Activated CD8-positive, alpha-beta memory T cell treated with anti-CD3 and anti-CD28 coated beads for 4 hours (primary cell): ENCODE measurements at places on chromosomes 11 and 22.
A peak's percentile ranks its signal among the peaks of the same experiment; 100 is the strongest.

- no peak for DNase-seq
Measured at GRCh38 chr22:50626850-50627641, 906 bp downstream of the ARSA start.

DNA sequence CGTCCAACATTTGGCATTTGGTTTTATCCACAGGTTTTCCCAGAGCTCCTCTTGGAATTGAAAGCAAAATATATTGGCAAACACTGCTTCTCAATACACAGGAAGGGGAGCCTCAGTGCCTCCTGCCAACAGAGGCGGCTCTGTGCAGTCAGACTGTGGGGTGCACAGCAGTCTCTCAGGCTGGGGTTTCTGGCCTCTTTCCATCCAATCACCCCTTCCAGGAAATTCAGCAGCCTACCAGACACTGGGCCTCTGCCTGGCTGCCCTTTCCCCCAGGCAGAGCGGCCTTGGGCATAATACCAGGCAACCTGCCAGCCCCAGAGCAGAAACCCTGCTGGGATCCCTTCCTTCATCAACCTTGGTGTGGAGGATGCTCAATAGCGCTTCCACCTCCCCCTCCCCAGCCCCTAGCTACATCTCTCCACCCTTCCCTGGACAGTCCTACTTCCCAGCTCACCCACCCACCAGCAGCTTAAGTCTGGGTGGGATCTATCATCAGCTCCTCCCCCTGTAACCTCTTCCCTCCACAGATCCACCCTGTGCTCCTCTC, 17.8 kb upstream of the RAPSN start:
- DNase-seq: no peak

GRCh38 chr11:71388637-71389235, 59.5 kb downstream of the DHCR7 start:
- no peak for DNase-seq

- DNase-seq: no peak
Measured at GRCh38 chr11:78840200-78840599, 265.5 kb upstream of the NARS2 start.

DNA sequence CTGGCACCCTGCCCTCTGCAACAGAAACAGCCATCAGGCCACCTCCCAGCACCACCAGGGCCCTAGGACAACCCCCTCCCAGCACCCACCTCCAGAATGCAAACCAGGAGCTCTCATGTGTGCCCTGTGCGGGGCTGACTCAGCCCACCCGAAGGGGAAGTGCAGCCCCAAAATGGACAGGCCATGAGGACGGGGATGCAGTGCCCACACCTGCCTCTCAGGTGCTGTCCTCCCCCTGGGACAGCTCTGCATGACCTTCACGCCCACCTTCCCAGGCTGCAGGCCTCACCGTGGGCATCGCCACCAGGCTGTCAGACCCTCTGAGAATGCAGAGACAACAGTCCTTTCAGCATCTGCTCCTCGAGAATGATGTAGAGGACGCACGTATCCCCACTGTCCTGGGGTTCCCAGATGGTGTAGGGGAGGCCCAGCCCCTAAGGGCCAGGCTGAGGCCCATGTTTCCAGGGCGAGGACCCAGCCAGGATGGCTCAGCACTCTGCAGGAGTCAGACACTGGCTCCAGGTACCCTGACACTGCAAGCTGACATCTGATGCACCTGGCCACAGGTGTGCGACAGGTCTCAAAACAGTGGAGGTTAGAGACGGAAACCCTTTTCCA, 13.5 kb downstream of the MOB2 start:
- DNase-seq: no peak

- no peak for DNase-seq
Measured at GRCh38 chr11:41301023-41301422, 158.4 kb downstream of the LRRC4C start.

GRCh38 chr22:27175021-27175838, 517.8 kb downstream of the MIAT start:
- no peak for DNase-seq

DNA sequence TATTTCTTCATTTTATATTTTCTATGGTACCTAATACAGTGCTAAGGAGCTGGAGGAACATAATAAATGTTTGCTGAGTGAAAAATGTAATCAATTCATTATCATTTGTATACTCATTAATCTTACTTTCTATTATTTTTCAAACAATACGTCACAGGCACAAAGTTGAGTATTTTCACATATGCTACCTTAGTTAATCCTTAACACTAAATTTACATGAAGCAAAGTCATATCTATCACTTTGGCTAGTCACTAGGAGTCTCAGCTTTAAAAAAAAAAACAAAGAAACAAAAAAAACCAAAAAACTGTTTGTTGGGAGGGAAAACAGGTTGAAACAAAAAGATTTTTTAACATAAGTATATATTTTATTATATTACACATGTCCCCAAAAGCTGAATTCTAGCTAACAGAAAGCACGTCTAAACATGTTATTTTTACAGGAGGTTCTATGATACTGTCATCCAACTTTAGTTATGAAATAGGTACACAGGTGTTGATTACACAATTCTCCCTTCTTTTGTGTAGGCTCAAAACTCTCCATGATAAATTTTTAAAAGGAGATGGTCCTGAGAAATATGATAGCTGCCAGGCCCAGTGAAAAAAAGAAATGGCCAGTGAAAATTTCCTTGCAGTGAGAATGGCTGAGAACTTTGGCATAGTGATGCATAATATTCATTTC, 14.3 kb downstream of the HPS5 start:
- no peak for DNase-seq

GRCh38 chr11:30504468-30504867, 81.7 kb downstream of the MPPED2 start:
- DNase-seq: no peak

- no peak for DNase-seq
Measured at GRCh38 chr22:48250286-48250895, 1487.9 kb downstream of the TBC1D22A start.

DNA sequence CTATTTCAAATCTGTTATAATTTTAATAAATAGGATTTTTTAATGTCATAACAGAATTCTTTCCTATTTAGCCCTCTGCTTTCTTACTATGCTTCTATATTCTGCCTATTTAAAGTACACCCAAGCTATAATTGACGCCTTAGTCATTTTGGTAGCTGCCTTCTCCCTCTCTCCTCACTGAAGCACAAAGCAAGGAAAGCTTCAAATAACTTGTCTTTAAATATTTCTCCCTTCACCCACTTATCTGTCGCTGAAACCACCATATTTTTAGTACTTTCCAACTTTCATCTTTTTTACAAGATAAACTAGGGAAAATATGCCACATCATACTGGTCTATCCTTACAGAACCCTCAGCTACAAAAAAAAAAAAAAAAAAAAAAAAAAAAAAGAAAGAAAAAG, 127.9 kb downstream of the ENTHD1 start:
- DNase-seq: no peak

GRCh38 chr11:19818619-19819018, 106.0 kb downstream of the NAV2 start:
- DNase-seq: no peak

DNA sequence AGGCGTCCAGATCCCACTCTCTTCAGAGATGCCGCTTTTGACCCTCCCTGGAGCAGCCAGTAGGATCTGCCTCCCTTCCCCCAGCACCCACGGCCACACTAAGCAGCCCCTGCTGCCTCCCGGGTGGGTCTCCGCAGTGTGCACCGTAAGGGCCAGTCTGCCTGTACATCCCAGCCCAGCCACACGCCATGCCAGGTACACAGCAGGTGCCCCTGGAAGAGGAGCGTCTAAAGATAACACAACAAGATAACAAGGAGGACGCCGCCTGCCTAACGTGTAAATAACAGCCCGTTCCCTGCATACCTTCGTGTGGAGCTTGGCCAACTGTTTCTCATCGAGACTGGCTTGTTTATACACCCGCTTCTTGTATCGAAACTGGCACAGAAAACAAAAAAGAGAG, 139.4 kb downstream of the SHANK2 start:
- DNase-seq: no peak

DNA sequence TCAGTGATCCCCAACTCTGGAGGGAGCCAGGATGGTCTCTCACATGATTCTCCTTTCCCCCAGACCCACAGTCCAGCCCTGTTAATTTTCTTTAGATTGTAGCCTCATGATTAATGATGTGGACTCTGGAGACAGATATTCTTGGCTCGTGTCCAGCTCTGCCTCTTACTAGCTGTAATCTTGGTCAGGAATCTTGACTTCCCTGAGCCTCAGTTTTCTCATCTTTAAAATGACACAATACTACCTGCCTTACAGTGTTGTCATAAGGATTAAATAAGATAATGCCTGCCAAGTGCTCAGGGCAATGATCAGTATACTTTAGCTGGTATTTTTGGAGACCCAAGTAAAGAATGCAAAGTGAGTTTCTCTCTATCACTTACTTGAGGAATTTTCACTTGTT, 60.0 kb downstream of the SPECC1L start:
- no peak for DNase-seq

- no peak for DNase-seq
Measured at GRCh38 chr22:28450109-28450508, 229.5 kb downstream of the TTC28 start.

GRCh38 chr22:20657963-20658362, 116.0 kb upstream of the SERPIND1 start:
- DNase-seq: no peak

DNA sequence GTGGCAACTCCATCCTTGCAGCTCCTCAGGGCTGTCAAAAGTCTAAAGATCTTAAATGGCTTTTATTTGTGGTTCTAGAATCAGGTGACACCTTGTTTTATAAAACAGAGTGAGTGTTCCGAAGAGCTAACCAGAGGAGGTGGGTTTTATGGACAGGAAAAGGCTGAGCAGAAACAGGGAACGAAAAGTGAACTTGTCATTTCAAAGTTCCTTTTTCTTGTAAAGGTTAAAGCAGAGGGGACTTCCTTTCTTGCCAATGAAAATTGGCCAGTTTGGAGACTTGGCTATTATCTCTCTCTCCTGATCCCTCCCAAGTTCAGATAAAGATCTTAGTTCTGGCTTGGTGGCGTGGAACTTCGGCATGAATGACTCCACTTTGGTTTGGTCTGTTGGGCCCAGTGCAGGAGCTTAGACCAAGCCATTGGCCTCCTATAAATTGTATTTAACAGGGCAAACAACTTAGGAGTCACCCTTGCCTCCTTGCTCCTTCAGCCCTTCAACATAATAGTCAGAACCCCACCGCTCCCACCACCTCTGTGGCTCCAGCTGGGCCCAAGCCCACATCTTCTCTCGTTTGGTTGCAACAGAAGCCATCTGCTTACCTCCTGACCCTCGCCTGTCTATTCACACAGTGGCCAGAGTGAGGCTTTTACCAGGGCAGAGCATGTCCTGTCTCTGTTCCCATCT, 102.4 kb upstream of the THY1 start:
- no peak for DNase-seq

GRCh38 chr22:39825661-39826102, 67.9 kb downstream of the ENTHD1 start:
- DNase-seq: no peak

GRCh38 chr11:75815345-75816168, 547 bp downstream of the UVRAG start:
- DNase-seq: peak; percentile 7

DNA sequence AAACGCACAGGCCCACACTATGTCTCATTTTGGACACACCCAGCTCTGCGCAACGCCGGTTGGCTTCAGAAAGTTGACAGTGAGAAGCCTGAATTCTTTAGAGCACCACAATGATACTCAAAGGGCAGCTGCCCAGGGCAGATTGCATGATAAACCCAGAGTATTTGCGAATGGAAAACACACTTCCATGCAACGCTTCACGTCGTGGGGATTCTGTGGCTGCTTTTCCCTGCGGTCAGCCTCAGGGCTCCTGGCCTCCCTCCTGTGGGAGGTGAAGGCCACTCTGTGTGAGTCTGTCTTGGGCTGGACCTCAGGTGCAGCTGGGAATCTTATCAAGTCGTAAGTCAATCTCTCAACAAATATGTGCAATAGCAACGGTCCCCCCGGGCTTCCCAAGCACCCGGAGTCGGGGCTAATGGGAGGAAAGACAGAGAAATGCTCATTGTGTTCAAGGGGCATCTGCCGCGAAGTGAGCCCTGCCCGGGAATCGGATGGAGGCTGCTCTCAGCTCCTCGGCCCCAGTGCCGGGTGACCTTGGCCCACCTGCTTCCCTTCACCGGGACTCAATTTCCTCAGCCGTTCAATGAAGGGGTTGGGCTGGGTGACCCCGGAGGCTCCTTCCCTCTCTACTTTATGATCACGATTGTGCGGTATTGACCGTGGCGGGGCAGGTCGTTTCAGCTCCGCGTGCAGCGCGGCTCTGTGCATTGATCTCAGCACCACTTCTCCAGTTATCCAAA, 623.6 kb downstream of the BRD1 start:
- DNase-seq: no peak

- no peak for DNase-seq
Measured at GRCh38 chr22:21754523-21754922, 18.9 kb upstream of the YPEL1 start.

- no peak for DNase-seq
Measured at GRCh38 chr22:50082197-50082715, 3.0 kb downstream of the MLC1 start.

- no peak for DNase-seq
Measured at GRCh38 chr11:113998574-113998973, 23.7 kb downstream of the HTR3A start.

DNA sequence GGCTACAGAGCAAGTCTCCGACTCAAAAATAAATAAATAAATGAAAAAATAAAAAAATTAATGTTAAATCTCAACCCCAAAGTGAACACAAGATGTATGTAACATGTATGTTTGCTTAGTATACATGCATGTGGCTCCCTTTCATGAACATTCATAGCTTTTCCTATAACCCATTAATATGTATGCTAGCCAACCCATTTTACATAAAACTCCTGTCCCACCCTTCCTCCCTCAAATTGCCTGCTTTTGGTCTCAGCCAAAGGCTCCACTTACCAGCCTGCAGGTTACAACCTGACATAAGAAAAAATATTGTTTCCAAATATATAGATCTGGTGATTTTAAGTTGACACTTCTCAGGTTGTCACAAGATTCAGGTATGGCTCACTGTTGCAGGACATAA, 3.7 kb upstream of the FOLR1 start:
- no peak for DNase-seq

DNA sequence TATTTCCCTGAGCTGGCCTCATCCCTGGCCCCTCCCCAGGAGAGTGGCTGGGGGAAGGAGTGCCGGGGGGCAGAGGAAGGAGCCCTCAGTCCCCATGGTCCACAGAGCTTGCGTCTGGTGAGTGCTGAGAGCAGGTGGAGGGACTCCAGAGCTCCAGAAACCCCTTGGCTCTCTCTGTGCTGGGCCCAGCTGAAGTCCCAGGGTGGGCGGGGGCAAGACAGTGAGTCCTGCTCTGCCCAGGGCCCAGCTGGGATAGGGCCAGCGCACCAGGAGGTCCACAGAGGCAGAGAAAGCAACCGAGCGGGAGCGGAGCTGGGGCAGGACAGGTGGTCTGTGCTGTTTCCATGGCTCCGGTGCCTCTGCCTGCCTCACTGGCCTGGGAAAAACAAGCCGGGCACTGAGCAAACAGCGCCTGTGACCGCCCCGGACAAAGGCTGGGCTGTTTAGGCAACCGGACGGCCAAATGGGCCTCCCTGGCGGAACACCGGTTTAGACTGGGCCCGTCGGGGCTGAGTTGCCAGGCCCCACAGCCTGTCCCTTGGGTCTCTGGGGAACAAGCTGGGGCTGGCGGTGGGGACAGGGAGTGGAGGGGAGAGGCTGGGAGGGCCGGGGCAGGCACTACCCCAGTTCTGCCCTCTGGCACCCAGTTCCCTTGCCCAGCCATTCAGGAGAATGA, 34.1 kb upstream of the WNT7B start:
- DNase-seq: no peak

- no peak for DNase-seq
Measured at GRCh38 chr11:130999992-131000770, 83.9 kb upstream of the SNX19 start.
